Activated T-helper 17 cell treated with anti-CD3 and anti-CD28 coated beads, Interleukin-2, amount 50 U/mL, for 72 hours (primary cell): ENCODE measurements at places on chromosomes 12 and 14.
A peak's percentile ranks its signal among the peaks of the same experiment; 100 is the strongest.

GRCh38 chr12:19138551-19138950, 9.0 kb downstream of the PLEKHA5 start:
- H3K4me1 ChIP-seq = no peaks in the 10 kb centered on the region
- no peak for ATAC-seq
- no peak overlapping the region for H3K27ac ChIP-seq

DNA sequence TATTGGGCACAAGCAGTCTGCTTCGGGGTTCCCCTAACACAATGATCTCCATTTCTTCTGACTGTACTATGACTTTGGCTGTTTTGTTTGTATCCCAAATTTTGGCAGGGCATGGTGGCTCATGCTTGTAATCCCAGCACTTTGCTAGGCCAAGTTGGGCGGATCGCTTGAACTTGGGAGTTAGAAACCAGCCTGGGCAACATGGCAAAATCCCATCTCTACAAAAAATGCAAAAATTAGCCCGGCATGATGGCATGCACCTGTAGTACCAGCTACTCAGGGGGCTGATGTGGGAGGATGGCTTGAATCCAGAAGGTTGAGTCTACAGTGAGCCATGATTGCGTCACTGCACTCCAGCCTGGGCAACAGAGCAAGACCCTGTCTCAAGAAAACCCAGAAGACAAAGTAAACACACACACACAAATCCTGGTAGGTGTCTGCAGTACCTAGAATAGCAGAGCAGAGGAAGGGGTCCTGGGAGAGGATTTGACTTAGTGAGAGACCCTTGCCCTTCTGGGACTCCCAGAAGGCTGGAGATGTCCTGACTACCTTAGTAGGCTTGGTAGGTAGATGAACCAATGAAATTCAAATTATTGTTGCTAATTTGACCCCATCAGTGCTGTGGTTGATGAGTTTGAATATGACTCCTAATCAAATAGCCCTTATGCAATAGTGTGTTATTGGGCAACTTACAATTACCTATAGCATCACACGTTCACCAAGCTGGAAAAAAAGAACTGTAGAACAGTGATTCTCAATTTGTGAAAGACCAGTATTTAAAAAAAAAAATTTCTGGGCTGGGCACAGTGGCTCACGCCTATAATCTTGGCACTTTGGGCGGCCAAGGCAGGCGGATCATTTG, 6.8 kb upstream of the AEBP2 start:
- H3K27ac ChIP-seq = peak overlapping the region; percentile 100
- H3K36me3 ChIP-seq = no peaks in the 10 kb centered on the region
- H3K4me1 ChIP-seq = peaks cover 25% of the 10 kb centered on the region
- H3K4me3 ChIP-seq = peak overlapping the region; percentile 82

DNA sequence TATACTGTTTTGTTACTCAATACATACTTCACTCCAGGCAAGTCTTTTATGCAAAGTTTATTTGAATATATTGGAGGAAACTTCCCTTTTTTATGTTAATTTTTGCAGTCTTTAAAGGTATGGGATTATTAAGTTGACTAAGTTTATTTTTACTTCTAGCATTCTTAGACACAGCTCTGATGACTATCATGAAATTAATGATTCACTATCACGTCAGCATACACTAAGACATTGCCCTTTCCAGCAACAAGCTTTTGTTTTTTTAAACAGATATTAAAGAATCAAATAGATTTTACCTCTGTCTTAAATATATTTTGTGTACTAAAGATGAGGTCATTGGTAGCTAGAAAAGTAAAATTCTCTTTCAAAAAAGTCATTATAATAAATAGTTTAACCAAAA, 52.1 kb downstream of the DERA start:
- ATAC-seq = no peak
- no peaks in the 10 kb centered on the region for H3K27me3 ChIP-seq
- H3K4me3 ChIP-seq = no peak overlapping the region

- H3K4me3 ChIP-seq = no peak overlapping the region
- no peak overlapping the region for H3K27ac ChIP-seq
- H3K4me1 ChIP-seq = peaks cover 30% of the 10 kb centered on the region
- H3K36me3 ChIP-seq = no peaks in the 10 kb centered on the region
These were observed 32.6 kb downstream of the MLXIP start for GRCh38 chr12:122111089-122111641.

- H3K4me3 ChIP-seq = no peak overlapping the region
- ATAC-seq = no peak
- H3K27ac ChIP-seq = no peak overlapping the region
- no peaks in the 10 kb centered on the region for H3K4me1 ChIP-seq
- peaks cover 8% of the 10 kb centered on the region for H3K27me3 ChIP-seq
These were observed 27.1 kb upstream of the PCNX4 start for GRCh38 chr14:60064491-60065072.

DNA sequence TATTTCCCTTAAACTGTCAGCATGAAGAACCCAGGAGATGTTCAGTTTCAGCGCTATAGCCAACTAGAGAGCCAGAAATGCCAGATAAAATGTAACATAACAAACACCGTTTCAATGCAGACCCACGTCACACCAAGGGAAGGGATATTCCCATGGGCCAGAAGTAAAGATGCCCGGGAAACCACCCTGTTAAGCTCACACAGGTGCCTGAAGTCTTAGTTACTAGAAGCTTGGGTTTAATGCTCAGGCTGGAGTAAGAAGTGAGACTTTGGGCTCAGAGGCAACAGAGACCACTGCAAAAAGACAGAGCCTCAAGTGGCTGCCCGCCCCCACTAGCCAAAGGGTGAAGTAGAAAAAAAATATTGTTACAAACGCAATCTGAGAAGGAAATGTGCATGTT, 52.3 kb downstream of the SYNE3 start:
- peaks cover 33% of the 10 kb centered on the region for H3K4me1 ChIP-seq
- no peaks in the 10 kb centered on the region for H3K27me3 ChIP-seq
- H3K4me3 ChIP-seq = peak overlapping the region; percentile 55

DNA sequence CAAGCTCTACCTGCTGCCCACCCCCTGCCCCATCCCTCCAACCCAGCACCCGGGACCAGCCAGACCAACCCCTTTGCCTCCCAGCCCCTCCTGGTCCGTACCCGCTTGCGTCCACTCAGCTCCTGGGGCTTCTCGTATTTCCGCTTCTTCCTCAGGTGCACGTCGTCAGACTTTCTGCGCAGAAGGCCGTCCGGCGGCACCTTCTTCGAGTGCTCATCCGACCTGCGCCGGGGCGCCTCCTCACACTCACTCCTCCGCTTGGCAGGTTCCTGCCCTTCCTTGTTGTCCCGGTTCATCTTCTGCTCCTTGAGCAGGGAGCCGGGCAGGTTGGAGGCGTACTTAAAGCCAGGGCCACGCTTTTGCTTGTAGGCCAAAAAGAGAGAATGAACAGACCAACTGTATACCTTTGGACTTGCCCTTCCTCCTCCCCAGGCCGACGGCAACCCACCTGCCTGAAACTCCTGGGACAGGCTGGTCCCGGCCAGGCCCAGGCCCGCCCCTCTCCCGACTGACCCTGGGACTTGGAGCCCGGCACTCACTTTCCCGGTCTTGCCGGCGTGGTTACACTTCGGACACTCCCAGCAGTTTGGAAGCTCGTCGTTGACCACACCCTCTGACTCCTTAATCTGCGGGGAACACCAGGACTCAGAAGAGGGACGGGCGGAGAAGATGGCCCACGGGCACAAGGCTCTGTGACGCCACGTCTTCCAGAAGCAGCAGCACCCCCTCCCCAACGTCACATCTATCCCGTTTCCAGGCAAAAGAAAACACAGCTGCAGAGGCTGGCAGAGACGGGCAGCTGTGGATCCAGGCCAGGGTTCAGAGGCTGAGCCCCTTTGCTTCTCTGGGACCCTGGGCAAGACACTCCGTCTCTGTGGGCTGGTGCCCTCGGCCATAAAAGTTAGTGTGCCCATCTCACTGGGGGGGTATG, 44.3 kb downstream of the RNF34 start:
- H3K4me3 ChIP-seq = no peak overlapping the region
- H3K4me1 ChIP-seq = peaks cover 6% of the 10 kb centered on the region
- peaks cover 79% of the 10 kb centered on the region for H3K36me3 ChIP-seq
- ATAC-seq = no peak
- H3K27me3 ChIP-seq = no peaks in the 10 kb centered on the region

GRCh38 chr14:87852107-87852506, 140.9 kb downstream of the GALC start:
- ATAC-seq = no peak
- H3K4me3 ChIP-seq = no peak overlapping the region
- H3K27ac ChIP-seq = no peak overlapping the region
- no peaks in the 10 kb centered on the region for H3K36me3 ChIP-seq
- no peaks in the 10 kb centered on the region for H3K4me1 ChIP-seq

GRCh38 chr12:39764944-39765560, 145.4 kb upstream of the ABCD2 start:
- no peak for ATAC-seq
- no peak overlapping the region for H3K4me3 ChIP-seq
- H3K27me3 ChIP-seq = no peaks in the 10 kb centered on the region
- H3K36me3 ChIP-seq = no peaks in the 10 kb centered on the region

DNA sequence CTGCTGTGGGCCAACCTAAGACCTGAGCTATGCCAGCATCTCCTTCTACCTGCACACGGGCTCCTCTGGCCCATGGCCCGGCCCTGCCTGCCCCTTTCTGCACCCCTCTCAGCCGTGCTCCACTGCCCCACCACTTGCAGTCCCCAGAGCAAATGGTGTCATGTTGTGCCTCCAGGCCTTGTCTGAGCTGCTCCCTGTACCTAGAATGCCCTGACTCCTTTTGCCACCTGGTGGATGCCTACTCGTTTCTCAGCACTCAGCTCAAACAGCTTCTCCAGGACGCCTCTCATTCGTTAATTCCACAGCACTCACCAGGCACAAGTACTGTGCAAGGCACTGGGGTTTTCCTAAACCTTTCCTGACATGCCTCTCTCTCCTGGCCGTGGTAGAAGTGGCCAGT, 63.2 kb upstream of the PNMA1 start:
- peak; percentile 45 for ATAC-seq
- H3K27ac ChIP-seq = peak overlapping the region; percentile 15
- H3K27me3 ChIP-seq = no peaks in the 10 kb centered on the region
- peaks cover 35% of the 10 kb centered on the region for H3K4me1 ChIP-seq
- no peak overlapping the region for H3K4me3 ChIP-seq
- H3K36me3 ChIP-seq = peaks cover 27% of the 10 kb centered on the region

- H3K27me3 ChIP-seq = no peaks in the 10 kb centered on the region
- H3K4me3 ChIP-seq = no peak overlapping the region
- H3K4me1 ChIP-seq = no peaks in the 10 kb centered on the region
- H3K27ac ChIP-seq = no peak overlapping the region
These were observed 43.6 kb downstream of the RFLNA start for GRCh38 chr12:124338448-124338847.

- ATAC-seq = no peak
- H3K27me3 ChIP-seq = no peaks in the 10 kb centered on the region
- peaks cover 6% of the 10 kb centered on the region for H3K4me1 ChIP-seq
These were observed 29.8 kb downstream of the GPATCH2L start for GRCh38 chr14:76181546-76181945.

- H3K27me3 ChIP-seq = no peaks in the 10 kb centered on the region
- H3K4me1 ChIP-seq = no peaks in the 10 kb centered on the region
- ATAC-seq = no peak
- no peak overlapping the region for H3K4me3 ChIP-seq
- H3K36me3 ChIP-seq = no peaks in the 10 kb centered on the region
- no peak overlapping the region for H3K27ac ChIP-seq
These were observed 444.0 kb downstream of the AACS start for GRCh38 chr12:125509195-125509594.

- H3K4me3 ChIP-seq = no peak overlapping the region
- H3K27me3 ChIP-seq = no peaks in the 10 kb centered on the region
- H3K36me3 ChIP-seq = no peaks in the 10 kb centered on the region
- H3K27ac ChIP-seq = no peak overlapping the region
- no peak for ATAC-seq
These were observed 146.4 kb downstream of the SLC2A13 start for GRCh38 chr12:39959467-39959866.

DNA sequence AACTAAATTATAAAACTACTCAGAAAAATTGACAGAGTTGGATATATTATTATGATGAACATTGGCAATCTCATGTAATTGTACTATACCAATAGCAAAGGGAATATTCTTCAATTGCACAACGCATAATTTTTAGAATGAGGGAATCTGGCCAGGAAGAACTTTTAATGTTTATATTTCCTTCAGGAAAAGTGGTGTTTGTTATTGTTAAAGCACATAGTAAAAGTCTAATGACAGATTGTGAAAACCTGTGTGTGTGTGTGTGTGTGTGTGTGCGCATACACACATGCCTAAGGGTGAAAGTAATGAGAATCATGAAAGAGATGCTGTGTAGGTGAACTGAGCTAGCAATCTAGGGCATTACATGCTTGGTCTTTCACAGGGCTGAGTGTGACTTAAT, 877.7 kb downstream of the SLC6A15 start:
- no peaks in the 10 kb centered on the region for H3K4me1 ChIP-seq
- ATAC-seq = no peak
- no peak overlapping the region for H3K27ac ChIP-seq

DNA sequence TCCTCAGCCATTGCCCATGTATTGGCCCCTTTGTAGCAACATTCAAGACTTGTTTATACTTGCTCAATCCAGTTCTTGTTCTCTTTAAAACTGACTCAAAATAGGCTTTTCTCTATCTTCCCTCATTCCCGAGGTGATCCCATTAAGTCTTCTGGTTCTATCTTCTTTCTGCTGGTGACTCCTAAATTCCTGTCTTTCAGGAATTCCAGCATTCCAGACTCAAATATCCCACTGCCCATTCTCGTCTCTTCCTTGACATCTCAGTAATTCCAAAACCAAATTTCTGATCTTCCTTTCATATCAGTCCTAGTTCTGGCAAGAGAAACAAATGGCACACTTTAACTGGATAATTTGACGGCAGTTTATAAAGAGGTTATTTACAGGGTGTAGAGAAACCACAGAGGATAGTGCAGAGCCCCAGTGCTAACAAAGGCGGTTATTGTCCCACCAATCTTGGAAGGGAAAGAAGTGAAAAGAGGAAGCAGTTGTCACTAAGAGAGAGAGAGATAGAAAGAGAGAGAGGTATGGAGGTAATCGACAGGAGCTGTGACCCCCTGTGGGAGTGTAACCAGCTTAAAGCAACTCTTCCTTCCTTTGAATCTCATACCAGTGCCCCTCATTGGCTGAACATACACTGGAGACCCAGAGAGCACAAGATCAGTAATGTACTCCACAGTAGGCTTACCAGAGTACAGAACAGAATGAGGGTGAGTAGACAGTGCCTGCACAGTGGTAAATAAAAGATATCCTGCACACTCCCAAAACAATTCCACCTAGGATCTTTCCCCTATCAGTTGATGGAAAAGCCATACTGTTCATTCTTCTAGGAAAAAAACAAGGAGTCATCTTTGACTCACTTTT, 177.6 kb upstream of the LMNTD1 start:
- H3K4me3 ChIP-seq = no peak overlapping the region
- no peaks in the 10 kb centered on the region for H3K27me3 ChIP-seq
- H3K36me3 ChIP-seq = no peaks in the 10 kb centered on the region
- no peak for ATAC-seq
- no peak overlapping the region for H3K27ac ChIP-seq

DNA sequence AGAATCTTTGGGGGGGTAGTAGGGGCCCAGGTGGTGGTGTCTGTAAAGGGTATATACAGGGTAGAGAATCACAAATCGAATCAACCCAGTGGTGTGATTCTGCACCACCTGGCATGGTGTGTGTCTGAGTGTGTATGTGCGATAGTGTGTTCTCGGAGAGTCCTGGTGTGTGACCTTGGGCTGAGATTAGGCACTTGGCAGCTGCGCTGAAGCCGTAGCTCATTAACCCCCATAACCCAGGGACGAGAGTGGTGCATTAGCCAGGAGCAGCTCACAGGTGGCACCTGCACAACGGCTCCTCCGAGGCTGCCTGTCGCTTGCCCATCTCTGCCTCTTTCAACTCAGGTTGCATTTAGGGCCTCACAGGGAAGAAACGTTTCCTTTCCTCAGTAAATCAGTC, 15.6 kb upstream of the TESC start:
- no peak overlapping the region for H3K4me3 ChIP-seq
- H3K27ac ChIP-seq = no peak overlapping the region
- H3K4me1 ChIP-seq = no peaks in the 10 kb centered on the region
- H3K36me3 ChIP-seq = no peaks in the 10 kb centered on the region
- ATAC-seq = no peak
